Stimulated activated CD4-positive, alpha-beta T cell treated with anti-CD3 and anti-CD28 coated beads, Interleukin-4, amount 100 ng/mL, for 24 hours (primary cell): ENCODE measurements at places on chromosomes 11 and 22.

GRCh38 chr11:32894149-32894827 lies 1.7 kb downstream of the QSER1 start:
- DNase-seq, result peak; percentile 7

DNA sequence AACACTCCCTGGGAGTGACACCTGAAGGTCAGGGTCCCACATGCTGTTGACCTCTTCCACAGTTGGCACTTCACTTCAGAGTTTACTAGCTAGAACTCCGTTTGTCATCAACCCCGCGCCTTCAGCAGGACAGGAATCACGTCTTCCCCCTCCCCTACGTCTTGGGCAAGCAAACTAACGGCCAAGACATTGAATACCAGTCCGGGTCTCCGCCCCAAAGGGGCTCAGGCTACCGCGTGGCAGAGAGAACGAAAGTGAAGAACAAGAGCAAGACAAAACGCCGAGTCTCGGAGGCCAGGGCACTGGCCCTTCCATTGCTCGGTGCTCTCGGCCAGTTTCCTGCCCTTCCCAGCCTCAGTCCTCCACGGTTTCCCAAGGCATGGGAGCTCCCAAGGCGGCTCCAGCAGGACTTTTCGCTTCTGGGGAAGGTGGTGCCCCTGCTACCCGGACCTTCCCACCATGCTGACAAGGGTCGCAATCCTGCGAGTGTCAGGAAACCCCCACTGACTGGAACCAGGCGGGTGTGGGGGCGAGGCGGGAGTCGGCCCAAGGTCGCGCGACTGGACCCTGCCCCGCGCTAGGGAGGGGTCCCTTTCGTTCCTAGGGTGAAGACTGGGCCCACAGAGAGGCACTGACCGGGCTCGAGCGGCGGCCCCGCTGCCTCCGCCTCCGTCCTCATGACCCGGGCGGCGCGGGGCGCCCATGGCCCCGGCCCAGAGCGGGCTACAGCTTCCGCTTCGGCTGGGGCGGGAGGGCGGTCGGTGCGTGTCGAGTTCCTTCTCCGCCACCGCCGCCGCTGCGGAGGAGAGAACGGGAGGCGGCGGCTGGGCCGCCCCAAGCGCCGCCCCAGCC lies at the start of gene GUCD1:
GUCD1 (minus strand) TSS at position 826 of the 852 bp plus-strand sequence; CDS start at position 679, 147 bp downstream.
- DNase-seq, result peak; percentile 29

GRCh38 chr11:99686838-99687237 lies 666.1 kb downstream of the CNTN5 start:
- no peak for DNase-seq

- no peak for DNase-seq
Observed at GRCh38 chr11:84390441-84391078, 1104.4 kb upstream of the CCDC90B start.

DNA sequence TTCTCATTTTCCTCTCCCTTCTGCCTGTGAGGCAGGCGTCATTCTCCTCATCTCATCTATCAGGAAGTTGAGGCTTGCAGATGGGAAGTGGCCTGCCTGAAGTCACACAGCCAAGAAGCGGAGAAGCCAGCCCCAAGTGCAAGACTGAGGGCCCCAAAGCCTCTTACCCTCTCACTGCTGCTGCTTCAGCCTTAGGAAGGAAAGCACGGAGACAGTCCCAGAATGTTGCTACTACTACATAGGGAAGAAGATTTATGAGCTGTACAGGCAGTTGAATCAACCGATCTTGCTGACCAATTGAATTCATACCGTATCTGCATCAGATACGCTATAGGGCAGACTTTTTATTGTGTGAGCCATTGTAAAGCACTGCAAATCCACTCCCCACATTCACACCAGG lies 89.0 kb downstream of the CWC15 start:
- DNase-seq, result no peak

GRCh38 chr11:125284245-125284850 lies 119.8 kb downstream of the PKNOX2 start:
- DNase-seq, result no peak

DNA sequence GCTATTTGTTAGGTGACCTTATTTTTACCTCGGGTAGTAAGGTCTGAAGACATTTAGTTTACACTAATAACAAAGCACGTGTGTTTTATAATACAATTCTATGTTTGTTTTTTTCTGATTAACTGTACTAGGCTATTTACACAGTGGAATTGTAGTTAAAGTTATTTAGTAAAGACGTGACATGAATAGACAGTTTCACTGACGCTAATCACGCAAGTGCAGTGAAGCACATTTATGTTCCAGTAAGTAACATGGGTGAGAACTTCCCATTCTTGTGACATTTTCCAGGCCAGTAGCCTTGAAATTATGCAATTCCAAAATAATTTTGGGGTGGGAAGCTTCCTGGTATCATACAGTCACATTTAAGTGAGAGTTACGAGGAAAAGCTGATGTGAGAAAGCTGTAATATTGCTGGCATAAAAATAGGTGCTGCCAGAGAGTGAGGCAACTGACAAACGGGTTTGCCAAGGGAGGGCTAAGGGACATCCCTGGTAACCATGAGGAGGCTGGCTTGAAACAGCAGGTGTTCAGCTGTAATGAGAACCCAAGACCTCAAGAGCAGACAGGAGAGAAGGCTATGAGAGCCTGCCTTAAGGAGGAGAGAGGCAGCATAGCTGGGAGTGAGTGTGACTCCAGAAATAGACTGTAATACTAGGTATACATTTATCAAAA lies 378.8 kb downstream of the DCDC1 start:
- no peak for DNase-seq

GRCh38 chr22:45651931-45652528 lies 19.6 kb upstream of the ATXN10 start:
- DNase-seq, result no peak

DNA sequence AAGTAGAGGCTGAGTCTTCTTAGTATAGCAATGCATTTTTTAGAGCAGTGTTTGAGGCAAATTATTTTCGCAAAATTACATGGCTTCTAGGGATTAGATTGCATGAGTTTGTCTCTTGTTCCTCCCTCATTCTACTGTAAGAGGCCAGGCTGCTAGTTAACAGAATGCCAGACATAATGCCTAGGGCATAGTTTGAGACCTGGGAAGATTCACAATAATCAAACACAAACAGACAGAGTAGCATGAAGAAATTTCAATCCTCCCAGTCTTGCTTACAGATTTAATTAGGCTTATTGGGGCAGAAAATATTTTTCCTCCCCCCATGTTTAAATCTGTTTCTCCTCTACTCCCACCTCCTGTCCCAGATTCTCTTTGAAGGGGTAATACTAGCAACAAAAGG lies 48.3 kb downstream of the ARHGEF12 start:
- DNase-seq, result no peak

GRCh38 chr11:22162756-22163155 lies 30.1 kb upstream of the ANO5 start:
- DNase-seq, result no peak

DNA sequence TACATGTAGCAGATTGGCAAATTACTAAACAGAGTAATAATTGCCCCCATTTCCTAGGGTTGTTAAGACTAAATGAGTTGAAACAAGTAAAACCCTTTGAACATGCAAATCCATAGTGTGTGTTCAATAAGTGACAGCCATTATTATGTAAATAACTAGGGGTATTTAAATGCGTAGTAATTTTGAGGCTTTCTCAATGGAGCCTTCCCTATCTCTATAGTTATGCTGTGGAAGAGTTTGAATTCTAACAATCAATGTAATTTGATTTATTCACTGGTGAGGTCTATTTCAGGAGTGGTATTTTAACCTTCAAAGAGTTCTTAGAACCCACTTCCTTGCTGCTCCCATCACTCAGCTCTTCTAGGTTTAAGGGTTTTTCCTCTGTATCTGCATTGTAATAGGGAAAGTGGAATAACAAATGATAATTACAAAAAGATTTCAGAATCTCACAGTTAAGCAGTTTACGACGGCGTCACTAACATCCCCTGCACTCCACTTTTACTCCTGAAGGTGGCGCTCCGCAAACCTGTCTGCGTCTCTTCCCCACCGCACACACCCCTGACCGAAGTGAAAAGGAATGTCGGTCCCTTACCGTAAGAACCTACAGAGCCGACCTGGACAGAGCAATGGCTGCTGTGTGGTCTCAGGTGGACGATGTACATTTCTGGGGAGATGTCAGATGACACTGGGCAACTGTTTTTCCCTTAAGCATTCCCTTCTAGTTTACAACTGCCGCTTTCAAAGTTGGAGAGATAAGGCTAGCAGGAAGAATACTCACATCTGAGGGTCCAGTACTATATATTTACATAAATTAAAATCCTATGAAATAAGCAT lies 80.8 kb downstream of the ZC3H12C start:
- peak; percentile 60 for DNase-seq

GRCh38 chr11:128424271-128424711 lies 163.1 kb downstream of the ETS1 start:
- no peak for DNase-seq
